ENCODE measurements at places on chromosomes 3 and 15.

DNA sequence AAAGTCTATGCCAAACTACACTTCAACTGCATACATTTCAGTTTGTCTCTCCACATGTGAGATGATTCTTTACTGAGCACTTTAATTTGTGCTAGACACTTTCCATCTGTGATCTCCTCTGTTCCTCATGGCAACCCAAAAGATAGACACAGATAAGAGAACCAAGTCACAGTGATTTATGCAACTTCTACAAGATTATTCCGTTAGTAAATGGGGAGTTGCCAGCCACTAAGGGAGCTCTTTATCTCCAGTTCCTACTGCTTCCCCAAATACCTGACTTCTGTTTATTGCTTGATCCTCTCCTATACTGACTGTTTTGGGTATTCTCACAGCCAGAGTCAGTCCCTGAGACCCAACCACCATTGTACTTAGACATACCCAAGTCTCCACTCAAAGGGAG is 24.1 kb upstream of the AKAP13 start:
- no peak for DNase-seq

DNA sequence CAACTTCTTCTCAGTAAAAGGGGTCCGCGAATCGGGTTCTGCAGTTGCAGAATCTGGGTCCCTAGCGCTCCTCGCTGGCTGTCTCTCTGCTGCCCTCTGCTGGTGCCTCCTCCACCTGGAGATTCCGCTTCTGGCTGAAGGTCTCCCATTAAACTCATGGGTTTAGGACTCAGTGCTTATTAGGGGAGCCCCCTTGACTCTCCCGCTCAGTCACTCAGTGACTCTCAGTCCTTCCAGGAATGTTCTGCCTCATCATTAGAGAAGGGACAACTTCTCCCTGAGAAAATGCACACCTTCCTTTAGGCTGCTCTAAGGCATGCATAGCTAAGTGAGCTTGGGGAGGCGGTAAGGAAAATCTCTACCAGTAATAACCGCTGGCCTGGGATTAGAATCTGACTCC is 7.1 kb downstream of the CPN2 start:
- peak; percentile 62 for DNase-seq

GRCh38 chr3:46857485-46858341 is 5.5 kb downstream of the MYL3 start:
- no peak for DNase-seq

- no peak for DNase-seq
Measured at GRCh38 chr15:58555162-58556027, 123.6 kb downstream of the LIPC start.

- DNase-seq = peak; percentile 91
Measured at GRCh38 chr3:196632046-196632751, 7.3 kb upstream of the NRROS start.

GRCh38 chr3:172700256-172700655 is 10.6 kb downstream of the NCEH1 start:
- DNase-seq = no peak

DNA sequence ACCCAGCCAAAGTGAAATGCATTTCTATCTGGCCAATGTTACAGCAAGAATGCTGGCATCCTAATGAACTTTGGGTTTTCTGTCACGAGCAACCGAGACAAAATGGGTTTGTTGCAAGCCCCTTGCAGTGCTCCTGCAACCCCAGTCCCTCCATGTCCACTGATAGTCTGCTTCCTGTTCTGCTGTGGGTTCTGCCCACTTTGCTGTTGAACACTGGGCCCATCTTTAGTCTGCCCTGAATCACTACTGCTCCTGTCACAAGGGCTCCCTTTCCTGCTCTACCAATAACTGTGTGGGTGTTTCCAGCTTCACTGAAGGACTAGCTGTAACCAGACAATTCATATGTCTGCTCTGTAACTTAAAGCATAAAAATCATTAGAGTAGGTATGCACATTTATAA is 12.7 kb upstream of the OXSR1 start:
- DNase-seq = no peak

GRCh38 chr3:127758013-127758412 is 64.3 kb downstream of the MGLL start:
- DNase-seq = no peak

DNA sequence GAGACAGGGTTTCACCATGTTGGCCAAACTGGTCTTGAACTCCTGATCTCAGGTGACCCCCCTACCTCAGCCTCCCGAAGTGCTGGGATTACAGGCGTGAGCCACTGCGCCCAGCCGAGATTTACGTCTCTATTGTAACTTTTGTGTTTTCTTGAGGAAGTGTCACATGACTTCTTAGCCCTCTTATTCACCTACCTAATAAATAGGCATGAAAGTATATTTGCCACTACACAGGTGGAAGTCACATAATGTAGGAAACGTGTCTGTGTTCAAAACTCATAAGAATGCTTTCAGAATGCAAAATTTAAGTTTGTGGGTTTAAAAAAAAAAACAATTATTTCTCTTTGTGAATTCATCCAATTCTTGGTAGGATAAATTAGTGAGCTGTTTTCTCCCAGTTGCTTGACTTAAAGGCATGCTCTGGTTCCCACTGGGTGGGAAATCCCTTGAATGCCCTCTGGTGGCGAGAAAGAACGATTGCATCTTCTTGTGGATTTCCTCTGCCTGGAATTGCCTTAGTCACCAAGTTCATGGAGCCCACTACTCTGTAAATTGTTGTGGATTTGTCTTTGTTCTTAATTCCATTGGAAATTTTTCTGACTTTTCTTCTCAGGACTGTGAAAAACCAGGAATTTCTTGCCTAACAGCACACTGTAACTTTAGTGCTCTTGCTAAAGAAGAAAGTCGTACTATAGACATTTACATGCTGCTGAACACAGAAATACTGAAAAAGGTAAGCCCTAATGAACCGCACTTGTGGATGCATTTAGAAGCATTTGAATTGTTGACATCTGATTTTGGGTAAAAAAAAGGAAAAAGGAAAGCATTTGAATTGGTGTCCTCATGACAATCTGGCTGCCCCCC is 82.2 kb upstream of the CTDSPL start:
- peak; percentile 47 for DNase-seq

- no peak for DNase-seq
Measured at GRCh38 chr3:169390271-169390670, 273.2 kb downstream of the MECOM start.

- DNase-seq = no peak
Measured at GRCh38 chr3:132461544-132461943, 44.2 kb downstream of the DNAJC13 start.

DNA sequence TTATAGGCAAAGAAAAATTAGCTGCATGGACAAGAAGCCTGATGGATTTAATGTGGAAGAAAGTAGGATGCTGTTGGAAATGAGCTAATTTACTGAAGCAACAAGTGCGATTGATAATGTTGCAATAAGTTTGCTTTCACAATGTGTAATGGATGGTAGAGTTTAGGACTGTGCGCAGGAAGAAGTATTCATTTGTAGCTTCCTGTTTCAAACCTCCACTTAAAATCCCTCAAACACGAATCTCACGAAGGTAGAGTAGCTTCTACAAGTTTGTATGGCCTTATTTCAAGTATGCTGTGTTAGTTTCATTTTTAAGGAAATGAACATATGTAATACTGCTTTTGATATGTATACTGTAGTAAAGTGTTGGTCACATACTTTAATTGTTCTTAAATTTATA is 42.3 kb downstream of the KCNH8 start:
- DNase-seq = no peak

- DNase-seq = no peak
Measured at GRCh38 chr3:181921220-181921619, 209.5 kb downstream of the SOX2 start.

DNA sequence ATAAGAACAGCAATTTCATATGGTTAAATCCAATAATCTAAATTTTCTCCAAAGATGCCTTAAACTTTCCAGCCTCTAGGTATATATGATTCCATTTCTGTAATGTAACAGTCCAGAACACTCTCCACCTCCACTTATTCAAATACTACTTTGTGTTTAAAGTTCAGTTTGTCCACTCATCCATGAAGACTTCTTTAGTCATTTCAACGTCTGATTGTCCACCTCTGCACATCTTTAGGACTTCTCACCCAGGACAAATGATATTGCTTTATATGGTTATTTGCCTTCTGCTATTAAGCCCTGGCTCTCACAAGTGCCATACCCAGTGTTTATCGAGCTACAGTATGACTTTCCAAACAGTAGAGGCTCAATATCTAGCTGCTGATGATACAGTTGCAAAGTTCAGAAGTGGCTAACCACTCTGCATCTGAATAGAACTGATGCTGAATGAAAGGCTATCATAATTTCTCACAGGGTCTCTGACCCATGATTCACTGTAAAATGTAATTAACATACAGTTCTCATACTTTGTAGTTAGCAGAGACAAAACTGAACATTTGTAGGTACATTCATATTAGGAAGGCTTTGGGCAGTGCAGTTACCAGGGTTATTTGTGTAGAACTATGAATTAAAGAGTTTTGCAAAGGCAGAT is 93.7 kb upstream of the MBNL1 start:
- DNase-seq = no peak

DNA sequence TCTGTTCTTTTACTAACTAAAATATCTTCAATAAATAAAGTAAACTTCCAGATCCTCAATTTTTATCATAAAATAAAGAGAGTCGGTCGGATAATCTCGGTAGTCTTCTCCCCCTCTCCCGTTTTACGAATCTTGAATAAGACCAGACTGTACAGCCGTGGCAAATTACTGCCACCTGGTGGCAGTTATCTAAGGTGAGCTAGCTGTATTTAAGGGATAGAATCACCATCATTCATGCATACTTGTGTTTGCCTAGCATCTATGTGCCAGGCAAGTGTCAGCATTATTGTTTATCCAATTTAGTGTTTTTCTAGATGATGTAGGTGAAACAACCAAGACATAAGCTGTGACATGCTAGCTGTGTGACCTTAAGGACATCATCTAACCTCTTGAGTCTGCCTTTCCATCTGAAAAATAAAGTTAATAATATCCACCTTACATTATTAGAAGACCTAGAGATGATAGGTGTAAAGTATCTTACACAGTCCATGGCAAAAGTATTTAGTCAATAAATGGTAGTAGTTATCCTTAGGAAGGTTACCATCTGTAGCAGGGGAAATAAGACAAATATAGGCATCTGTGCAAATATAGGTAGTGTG is 21.3 kb downstream of the DUT start:
- DNase-seq = peak; percentile 61

DNA sequence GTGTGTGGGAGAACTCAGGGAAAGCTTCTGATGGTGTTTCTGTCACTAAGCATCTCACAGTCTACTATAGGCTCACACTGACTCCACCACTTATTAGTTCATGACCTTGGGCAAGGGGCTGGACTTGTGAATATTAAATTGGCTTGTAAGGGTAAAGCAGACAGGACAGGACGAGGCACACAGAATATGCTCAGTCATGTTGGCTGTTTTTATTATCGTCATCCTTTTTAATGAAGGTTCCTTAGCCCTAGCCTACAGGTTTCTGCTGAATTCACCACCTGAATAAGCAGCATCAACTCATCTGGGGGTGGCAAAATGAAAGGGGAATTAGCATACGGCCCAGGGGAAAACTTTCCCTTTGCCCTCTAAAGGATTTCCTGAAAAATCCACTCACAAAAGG is 39.6 kb upstream of the LIPC start:
- no peak for DNase-seq

GRCh38 chr3:153767601-153768560 is 353.3 kb upstream of the ARHGEF26 start:
- no peak for DNase-seq

GRCh38 chr15:83295417-83295816 is 11.0 kb upstream of the BNC1 start:
- no peak for DNase-seq

DNA sequence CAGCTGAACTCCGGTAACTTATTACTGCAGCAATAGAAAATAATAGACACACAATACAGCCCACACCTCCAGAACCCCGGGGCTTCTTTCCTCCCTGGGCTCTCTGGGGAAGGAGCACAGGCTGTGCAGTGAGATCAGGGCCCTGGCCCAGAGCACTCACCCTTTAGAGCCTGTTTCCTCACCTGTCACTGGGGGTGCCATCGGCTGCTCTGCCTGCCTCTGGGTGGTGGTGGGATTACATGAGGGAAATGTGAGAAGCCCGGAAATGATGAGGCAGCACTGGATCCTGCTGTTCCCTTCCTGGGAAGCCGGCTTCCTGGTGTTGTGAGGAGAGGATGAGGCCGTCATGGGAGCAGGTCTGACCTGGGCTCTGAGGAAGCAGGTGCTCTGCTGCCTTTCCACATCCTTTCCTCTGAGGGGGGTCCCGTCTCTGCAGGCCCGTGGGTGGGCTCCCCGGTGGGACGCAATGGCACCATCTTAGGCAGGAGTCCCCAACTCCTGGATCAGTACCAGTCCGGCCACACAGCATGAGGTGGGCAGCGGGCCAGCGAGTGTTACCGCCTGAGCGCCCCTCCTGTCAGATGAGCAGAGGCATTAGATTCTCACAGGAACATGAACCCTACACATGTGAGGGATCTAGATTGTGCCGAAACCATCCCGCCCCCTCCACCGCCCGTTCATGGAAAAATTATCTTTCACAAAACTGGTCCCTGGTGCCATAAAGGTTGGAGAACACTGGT is 220.9 kb upstream of the CTDSPL start:
- no peak for DNase-seq

DNA sequence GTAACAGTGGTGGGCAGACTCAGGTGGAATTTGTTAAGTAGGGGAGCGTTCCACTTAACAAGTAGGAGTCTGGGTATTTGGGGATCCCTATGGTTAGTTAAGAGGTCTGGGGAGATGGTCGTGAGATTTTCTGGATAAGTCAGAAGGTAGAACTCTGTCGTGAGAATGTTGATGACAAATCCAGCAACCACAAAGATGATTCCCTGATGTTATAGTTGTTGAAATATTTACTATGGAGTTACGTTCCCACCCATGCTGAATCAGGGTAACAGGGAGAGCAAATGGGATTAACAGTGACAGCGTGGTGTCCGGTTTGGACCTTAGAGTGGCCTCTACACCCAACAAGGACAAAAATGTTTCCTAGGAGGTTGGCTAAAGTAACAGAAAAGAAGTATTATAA is 110.8 kb downstream of the MFSD1 start:
- no peak for DNase-seq

- DNase-seq = no peak
Measured at GRCh38 chr3:12926660-12927059, 85.3 kb upstream of the RPL32 start.

GRCh38 chr3:113266738-113267137 is 55.4 kb downstream of the BOC start:
- no peak for DNase-seq

GRCh38 chr15:44490622-44491021 is 46.3 kb upstream of the EIF3J start:
- no peak for DNase-seq

DNA sequence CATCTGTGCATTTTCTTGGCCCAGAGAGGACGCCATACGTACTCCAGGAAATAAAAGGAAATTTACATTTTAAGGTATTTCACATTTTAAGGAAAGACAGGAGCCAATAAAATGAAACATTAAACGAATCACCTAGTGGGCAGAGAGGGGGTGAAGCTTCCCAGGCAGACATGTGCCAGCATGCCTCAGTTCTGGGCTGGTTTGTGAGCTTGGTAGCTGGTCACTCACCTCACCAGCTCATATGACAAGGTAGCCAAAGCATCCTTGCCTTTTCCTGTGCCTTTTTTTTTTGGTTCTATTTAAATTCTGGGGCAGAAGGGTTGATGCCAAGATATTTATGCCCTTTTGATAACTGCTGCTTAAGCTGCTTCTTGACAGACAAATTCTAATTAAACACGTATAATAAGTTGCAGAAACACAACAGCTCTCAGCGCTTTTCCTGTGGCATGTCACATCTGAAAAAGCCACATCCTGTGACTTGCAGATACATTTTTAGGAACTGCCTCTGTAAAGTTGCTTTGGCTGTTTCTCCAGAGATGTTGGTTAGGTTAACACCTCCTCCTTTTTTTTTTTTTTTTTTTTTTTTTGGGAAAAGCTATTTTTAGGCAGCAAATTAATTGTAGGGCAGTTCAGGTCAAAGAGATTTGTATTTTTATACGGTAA is 218.6 kb downstream of the PDCD6IP start:
- peak; percentile 39 for DNase-seq

- DNase-seq = no peak
Measured at GRCh38 chr3:69738315-69738714, 949 bp upstream of the MITF start.
